ENCODE measurements at places on chromosomes 11 and 22.
A peak's percentile ranks its signal among the peaks of the same experiment; 100 is the strongest.

DNA sequence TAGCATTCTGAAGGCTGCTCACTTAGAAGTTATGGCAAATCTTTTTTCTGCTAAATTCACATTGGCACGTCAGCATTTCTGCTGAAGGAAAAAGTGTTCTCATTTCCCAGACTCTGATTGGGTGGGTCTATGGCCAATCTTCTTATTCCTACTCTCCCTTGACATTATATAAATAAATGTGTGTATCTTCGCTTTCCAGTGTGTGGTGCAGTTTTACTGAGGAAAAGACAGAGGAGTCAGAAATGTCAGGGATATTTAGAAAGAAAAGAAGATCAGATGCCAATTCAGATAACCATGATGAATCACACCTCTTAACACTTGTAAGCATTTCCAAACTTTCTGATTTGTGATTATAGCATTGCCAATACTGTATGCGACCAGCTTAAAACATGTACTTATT lies 3.2 kb upstream of the BDNF start:
- DNase-seq, result no peak

DNA sequence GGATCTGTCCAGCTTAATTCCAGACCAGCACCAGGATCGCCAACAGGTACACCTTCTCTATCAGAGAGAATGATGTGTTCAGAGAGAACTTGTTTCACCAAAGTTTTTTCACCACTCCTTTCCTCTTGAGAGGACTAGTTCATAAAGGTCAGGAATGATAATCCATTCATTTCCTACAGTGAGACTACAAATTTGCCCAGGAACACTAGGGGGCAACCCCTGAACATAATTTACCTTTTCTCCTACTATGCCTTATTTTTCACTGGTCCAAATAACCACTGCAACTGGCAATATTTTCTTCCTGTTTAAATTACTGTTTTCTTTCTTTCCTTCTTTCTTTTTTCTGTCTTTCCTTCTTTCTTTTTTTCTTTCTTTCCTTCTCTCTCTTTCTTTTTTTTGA lies 22.5 kb downstream of the CAVIN3 start:
- no peak for DNase-seq

GRCh38 chr11:76664578-76665061 lies 5.9 kb downstream of the LRRC32 start:
- DNase-seq, result peak; percentile 28

DNA sequence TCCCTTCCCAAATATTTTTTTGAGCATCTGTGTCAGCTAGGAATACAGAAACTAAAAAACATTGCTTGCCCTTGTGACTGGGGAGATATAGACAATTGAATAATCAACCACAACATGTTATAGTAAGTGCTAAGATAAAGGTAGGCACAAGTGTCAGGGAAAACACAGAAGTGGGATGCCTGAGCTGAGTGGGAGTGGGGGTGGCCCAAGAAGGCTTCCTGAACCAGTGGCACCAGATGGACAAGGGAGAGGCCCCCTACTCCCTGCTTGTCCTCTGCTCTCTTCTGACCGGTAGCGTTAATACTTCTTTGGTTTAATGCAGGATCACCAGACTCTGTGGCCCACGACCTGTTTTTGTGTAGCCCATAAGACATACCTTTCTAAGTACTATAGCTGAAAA lies 48.8 kb downstream of the PACS1 start:
- DNase-seq, result no peak

DNA sequence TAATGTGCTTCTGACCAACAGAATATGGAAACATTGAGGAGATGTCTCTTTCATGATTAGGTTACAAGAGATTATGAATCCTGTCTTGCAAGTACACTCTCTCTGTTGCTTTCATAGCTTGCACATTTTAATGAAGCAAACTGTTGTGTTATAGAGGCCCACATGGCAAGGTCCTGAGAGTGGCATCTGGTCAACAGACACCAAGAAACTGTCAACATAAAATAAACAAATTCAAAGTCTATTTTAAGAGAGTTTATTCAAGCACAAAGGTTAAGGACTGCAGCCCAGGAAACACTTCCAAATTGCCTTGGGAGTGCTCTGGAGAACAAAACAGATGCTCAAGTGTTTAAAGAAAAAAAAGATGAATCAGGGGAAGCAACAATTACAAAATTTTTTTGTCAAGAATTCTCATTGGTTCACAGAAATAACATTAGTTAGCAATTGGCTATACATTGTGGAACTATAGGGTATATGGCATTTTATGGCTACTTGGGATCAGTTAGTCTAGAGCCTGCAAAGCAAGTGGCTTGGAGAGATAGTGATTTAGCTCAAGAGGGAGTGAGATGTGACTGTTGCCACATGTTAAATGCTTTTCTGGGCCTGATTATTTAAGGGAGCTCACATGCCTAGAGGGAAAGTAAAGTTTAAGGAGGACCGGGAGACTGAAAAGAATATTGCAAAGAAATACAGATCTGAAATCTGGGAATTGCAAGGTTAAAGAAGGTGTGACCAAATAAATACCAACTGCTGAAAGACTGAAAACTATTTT lies 54.6 kb downstream of the CTSC start:
- DNase-seq, result no peak

DNA sequence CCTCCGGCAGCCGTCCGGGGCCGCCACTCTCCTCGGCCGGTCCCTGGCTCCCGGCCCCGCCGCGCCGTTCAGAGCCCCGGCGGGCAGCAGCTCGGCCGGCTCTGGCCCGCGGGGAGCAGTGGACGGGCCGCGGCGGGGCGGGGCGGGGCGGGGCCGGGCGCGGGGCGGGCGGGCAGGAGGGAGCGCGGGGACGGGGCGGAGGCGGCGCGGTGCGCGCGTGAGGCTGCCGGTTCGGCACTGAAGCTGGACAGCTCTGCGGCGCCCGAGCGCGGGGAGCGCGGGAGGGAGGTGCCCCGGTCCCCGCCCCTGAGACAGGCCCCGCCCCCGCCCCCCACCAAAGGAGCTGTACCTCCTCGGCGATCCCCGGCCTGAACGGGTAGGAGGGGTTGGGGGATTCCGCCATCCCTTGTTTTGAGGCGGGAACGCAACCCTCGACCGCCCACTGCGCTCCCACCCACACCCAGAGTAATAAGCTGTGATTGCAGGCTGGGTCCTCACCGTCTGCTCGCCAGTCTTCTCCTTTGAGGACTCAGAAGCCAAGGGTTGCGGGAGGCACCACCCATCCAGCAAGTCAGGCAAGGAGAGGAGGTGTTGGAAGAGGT lies at the start of gene DRD2:
Gene DRD2, minus strand, starts transcription at position 239 of the 602 bp plus-strand sequence. CDS start 50,747 bp downstream, outside the sequence.
- DNase-seq, result no peak

DNA sequence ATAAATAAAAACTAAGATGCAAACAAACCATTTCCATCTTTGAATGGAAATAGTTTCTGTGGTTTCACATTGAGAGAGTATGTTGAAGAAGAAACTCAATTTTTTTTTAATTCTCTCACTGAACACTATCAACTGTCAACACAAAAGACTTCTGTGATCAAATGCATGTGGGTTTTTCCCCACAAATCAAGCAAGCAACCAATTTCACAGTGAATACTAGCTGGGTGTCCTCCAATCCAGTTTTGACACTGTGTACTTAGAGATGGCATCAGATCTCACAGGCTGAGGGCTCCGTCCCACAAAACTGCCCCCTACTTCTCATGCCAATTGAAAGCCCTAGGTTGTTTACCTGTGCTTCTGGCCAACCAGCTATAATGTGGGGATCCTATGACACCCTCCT lies 34.5 kb downstream of the CTSC start:
- DNase-seq, result no peak

DNA sequence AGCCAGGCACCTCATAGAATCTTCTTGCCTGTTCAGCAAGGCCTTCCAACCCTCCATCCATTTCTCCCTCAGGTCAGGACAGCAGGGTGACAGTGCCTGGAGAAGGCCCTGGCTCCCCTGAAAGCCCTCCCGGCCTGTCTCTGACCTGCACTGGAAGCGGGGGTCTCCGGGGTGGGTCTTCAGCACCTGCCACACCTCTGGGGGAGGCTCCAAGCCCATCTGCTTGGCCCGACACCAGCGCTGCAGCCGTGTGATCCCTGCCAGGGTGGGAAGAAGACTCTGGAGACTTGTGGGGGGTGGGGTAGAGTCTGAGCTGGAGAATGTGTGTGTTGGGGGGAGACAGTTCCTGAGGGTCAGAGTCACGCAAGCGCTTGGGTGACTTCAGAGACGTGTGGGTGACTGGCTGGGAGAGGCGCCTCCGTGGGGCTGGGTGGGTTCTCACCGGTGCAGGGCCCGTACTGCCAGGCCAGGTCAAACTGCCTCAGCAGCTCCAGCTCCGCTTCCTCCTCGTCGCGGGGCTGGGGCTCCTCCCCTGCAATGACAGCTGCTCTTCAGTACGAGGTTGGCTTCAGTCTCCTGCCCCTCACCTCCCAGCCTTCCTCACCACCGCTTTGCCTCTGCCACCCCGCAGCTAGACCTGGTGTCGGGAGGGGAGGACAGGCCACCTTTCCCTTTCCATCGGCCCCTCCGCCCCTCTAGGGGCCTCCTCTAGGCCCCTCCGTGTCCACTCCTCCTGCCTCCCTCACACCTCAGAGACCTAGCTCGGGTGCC lies 615 bp downstream of the POLD4 start:
- DNase-seq, result peak; percentile 75

DNA sequence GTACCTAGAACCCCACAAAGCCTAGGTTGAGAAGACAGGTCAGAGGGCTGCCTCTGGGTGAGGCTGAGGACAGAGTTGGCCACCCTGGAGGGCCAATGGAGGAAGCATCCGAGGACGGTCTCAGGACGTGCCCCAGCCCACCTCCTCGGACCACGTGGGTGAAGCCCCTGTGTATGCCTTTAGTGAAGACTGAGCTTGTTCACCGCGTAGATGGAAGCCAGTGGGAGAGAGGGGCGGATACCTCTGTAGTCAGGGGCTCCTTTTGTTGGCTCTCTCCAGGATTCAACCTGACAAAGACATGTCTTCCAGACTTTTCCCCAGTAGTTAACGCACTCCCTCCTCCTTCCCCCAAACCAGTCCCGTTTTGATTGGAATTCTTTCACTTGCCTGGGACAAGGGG lies 110.7 kb downstream of the ZBTB16 start:
- no peak for DNase-seq

DNA sequence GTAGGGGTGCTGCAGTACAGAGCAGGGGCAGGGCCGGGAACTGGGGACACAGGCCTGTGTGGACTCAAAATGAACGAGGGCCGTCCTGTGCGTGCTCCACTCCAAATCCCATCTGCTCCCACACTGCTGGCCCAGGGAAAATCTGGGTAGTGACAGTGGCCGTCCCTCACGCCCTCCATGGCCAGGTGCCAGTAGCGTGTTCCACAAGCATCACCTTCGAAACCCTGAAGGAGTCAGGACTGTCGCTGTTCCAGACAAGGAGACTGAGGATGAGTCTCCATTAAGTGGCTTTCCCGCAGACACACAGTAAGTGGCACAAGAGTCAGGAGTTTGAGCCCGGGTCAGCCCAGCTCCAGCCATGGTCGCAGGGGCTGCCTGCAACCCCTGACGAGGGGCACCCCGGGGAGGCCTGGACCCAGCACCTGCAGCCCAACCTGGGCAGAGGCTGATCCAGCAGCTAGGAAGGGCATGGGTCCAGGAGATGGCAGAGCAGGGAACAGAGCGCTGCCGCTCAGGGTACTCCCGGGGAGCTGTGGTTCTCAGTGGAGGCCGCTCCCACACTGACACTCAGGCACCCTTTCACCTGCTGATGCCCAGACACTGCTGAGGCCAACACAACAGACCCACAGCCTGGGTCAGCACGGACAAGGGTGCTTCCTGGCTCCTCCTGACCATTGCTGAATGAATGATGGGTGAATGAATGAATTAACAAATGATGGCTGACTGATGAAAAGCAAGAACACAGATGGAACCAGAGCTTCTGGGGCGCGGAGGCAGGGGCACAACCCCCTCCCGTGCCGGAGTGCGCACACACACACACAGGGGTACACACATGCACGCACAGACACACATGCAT lies 35.3 kb downstream of the IGF2 start:
- no peak for DNase-seq

GRCh38 chr11:36463781-36464180 lies 46.3 kb downstream of the TRAF6 start:
- no peak for DNase-seq

DNA sequence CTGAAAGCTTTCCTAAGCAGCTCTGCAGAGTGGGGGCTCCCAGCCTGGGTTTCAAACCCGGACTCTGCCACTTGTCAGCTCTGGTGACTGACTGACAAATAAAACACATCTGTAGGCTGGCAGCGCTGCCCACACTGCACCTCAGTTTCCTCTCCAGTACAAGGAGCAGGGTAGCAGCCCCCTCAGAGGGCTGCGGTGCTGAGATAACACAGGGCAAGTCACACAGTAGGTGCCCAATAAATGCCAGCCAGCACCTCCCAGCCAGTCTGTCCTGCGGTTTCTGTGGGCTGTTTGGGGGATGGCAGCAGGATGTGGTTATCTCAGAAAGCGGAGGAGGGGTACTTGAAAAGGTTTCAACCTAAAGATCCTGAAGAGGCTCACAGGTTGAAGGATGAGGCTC lies 1.5 kb downstream of the SYT12 start:
- peak; percentile 64 for DNase-seq

- no peak for DNase-seq
Measured at GRCh38 chr11:12901874-12902481, 107.1 kb upstream of the RASSF10 start.

DNA sequence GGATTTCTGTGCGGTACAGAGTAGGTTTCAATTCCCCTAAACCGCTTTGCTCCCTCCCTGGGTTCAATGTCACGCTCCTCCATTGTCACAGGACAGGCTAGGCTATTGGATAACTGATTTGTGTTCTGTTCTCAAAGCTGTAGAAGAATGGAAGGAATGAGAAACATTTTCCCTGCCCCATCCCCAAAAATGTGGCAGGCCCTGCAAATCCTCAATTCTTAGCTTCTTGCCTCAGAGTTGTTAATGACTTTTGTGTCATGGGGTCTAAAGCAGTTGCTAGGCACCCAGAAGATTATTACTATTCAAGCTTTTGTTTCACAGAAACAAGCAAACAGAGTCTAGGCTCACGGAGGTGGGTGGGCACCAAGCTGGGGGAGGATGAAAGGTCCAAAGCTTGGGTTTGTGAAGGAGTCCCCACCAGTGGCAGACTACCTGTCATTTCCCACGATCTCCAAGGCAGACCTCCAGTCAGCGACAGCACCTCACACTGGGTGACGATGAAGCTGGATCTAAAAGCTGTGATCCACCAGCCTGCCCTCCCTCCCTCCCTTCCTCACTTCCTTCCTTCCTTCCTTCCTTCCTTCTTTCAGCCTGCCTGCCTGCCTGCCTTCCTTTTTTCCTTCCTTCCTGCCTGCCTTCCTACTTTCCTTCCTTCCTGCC lies 1080.2 kb downstream of the OPCML start:
- DNase-seq, result no peak

DNA sequence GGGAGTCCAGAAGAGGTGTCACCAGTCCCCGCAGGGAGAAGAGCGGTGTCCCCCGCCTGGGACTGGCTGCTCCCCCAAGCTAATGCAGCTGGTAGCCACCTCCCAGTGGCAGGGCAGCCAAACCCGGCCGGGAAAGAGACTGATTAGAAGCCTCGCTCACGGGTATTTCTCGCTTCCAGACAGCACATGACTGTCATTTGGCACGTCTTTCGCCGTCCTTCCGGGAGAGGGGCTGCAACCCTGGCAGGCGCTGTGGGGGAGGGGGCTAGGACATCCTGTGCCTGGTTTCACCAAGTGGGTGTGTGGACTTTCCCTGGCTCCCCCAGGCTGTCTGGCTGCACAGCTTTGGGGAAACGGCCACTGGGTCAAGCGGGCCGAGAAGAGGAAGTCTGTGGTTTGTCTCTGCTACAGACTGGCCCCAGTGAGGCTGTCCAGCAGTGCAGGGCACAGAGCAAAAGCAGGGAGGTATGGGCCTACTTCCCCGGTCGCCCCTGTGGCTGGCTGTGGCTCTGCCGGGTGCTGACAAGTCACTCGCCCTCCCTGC lies 3.8 kb downstream of the CD81 start:
- DNase-seq, result peak; percentile 57

Data from CD4-positive, alpha-beta T cell treated with Interleukin-4 for 1 hour (primary cell).